GM12892 (cell line): ENCODE measurements at places on chromosomes 16 and 17.

DNA sequence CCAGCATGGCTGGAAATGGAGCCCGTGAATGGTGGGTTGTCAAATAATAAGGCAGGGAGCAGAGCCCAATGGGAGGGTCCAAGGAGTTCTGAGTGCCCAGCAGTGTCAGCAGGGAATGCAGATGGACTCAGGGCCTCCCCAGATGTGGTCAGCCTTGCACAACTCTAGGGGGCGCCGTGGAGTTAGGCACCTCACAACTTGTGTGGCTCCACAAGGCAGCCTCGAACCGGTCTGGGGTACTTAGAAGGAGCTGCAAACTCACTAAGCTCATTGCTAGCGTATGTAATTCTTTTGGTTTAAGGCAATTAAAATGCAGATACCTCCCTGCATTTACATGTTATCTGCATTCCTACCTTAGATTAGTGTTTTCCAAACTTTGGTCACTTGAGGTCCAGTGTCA, 18.1 kb downstream of the IRF8 start:
- no peak for DNase-seq

DNA sequence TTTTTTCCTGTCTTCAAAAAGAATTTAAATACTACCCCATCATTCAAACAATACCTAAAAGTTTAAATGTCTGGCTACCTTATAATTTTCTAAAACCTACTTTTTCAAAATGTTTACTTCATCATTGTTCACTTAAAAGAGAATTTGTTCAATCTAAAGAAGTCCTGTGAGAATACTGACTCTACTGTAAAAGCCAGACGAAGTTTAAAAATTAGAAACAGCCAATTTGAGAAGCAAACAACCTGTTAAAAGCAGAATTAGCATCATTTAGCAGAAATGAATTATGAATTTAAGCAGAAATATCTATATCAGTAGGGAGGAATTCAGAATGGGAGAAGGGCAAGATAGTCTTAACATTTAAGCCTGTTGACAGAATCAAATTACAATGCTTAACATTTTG, 2.1 kb downstream of the SKA2 start:
- no peak for DNase-seq

- no peak for DNase-seq
Observed at GRCh38 chr17:31112001-31112661, 17.4 kb downstream of the NF1 start.

- DNase-seq = no peak
Observed at GRCh38 chr16:85645021-85645589, 32.0 kb downstream of the GSE1 start.

GRCh38 chr16:1283296-1283695, 26.1 kb upstream of the UBE2I start:
- no peak for DNase-seq
